Liver (tissue), 10 donors: ENCODE measurements at places on chromosomes 2 and 18. TPM values are rescaled to one million over a fixed set of nuclear protein-coding genes. Genes with fewer than 3 reads are reported as not detected.

DNA sequence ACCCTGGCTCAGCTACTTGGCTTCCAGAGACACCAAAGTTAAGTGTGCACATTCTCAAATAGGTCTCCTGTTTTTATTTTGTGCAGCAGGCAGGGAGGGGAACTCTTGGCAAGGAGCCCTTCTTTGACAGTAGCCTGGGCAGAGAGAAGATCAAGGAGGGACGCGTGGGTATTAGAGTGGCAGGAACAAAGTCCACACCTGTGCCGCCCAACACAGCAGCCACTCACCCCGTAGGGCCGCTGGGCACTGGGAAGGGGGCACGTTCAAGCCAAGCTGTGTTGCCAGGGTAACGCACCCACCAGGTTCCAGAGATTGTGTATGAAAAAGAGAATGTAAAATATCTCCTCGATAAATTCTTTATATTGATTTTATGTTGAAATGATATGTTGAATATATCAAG lies 229.3 kb upstream of the AGAP1 start:
- no peak for DNase-seq

GRCh38 chr2:134452042-134452733 lies 198.3 kb downstream of the MGAT5 start:
- no peak for DNase-seq

- DNase-seq, result no peak
These were observed 77.5 kb downstream of the EPHA4 start for GRCh38 chr2:221494556-221494955.

DNA sequence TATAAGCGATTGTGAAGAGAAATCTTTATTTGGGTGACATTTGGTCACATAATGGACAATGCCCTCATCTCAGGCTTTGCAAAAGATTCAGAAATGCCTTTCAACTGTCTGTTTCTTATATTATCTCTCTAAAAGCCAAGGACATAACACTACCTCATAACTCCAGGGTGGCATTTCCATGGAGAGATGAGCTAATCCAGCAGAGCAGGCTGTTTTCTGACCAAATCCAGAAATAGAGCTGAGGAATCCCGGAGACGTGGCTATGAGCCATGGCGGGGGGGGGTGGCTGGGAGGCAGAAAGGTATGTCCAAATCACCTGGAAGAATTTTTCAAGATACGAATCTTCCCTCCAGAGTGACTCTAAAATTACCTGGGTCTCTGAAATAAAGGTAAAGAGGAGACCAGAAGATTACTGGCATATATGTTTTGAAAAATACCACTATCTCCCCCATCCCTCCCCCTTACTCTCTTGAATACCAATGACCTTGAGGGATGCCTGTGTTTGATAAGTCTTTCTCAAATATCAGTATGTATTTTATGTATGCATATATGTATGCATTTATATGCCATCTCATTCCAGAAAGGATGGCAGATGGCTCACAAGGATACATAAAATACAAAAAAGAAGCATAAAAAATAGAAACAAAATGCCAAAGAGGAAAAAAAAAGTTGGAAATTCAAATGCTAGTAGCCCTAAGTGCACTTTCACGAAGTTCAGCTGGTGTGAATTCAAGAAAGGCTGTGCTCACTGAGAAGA lies 296.0 kb upstream of the MGAT5 start:
- DNase-seq, result no peak

ALKAL2 gene
- not detected for total RNA-seq

GRCh38 chr2:127536707-127537541 lies 1.4 kb downstream of the MYO7B start:
- DNase-seq, result no peak

KCMF1 gene
- 25.5 TPM for total RNA-seq

SCYGR4 gene
- not detected for total RNA-seq

- peak; percentile 29 for DNase-seq
These were observed 58.4 kb downstream of the GYPC start for GRCh38 chr2:126714191-126714965.

DNA sequence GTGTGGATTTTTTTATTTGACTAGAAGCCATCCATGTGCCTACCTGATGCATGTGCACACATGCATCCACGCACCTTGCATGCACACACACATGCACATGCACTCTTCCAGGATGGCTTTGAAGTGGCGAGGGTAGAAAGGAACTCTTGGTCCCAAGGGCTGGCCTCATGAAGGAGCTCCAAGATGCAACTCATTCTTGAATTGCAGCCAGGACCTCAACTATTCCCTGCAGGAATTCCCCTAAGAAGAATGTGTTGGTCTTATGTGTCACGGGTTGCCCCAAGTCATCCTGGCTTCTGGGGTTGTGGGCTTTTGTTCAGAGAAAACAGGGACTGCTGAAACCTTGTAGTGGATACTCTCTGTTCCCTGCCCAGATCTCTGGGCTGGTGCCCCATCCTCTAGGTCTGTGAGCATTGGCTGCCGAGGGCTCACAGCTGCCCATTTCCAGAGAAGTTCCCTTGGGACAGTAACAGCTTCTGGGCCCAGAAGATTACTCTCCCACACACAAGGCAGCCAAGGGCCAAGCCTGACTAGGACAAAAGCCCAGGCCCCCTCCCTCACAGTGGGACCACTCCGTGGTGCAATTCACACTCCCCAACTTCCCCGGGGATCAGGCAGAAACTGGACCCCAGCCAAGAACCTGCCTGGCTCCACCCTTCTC lies 137.6 kb downstream of the COPS8 start:
- DNase-seq, result no peak

- no peak for DNase-seq
These were observed 47.2 kb downstream of the VIL1 start for GRCh38 chr2:218465987-218466633.

GRCh38 chr2:6810961-6811360 lies 54.7 kb downstream of the CMPK2 start:
- DNase-seq, result no peak

DNA sequence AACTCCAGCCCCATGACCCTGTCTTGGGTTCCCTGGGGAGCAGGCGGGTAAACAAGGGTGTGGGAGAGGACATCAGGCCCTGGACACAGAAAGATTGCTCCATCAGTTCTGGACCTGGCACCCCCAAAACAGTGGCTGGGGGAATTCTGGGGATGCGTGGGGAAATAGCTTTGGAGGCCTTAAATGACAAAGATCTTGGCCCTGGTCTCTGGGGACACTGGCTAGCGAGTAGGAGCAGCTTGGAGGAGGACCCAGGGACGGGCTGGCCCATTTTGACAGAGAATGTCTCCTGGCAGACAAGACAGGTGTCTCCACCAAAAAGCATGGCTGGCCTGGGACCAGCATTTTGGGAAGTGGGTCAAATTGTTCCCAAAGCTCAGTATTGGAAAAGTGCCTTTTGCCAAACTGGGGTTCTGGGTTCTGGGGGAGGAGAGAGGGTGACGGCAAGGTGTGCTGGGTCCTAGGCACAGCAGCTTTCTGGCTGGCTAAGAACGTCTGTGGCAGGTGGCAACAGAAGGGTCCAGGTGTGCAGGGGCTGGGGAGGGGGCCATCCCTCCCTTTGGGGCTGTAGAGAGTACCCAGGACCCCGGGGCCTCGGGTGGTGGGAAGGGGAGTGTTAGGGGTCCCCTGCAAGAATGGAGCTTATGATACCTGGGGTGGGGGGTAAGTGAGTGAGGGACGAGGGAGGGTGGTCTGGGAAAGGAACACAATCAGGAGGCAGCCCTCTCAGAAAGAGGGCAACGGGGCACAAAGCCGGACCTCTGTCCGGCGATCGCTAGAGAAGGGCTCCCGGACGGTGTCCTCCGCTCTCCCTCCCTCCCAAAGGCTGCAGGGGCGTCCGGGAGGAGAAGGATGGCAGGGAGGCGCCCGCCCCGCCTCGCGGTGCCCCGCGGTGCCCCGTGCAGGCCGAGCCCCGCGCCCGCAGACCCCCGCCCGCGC lies 556 bp downstream of the CYRIA start:
- DNase-seq, result no peak

RAB6C gene
- total RNA-seq, result 0.08 TPM
